ENCODE measurements at places on chromosomes 16 and 17.

DNA sequence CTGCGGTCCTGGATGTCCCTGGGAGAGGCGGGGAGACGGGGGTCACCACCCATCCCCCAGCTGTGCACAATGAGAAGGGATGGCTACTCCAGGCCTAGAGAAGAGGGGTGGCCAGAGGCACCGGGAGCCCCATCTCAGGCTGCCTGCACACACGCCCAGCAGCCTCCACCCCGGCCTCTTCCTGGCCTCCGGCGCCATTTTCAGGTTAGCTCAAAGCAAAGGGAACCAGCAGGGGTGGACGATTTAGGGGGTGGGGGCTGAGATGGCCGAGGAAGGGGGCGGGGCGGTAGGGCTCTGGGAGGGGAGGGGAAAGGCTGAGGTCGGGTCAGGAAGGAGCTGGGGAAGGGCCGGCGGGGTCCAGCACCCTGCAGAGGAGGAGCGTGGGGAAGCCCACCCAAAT is 42.8 kb downstream of the SRCIN1 start:
- no peak for DNase-seq

- no peak for DNase-seq
These were observed 149.2 kb downstream of the MAF start for GRCh38 chr16:79451196-79451816.

DNA sequence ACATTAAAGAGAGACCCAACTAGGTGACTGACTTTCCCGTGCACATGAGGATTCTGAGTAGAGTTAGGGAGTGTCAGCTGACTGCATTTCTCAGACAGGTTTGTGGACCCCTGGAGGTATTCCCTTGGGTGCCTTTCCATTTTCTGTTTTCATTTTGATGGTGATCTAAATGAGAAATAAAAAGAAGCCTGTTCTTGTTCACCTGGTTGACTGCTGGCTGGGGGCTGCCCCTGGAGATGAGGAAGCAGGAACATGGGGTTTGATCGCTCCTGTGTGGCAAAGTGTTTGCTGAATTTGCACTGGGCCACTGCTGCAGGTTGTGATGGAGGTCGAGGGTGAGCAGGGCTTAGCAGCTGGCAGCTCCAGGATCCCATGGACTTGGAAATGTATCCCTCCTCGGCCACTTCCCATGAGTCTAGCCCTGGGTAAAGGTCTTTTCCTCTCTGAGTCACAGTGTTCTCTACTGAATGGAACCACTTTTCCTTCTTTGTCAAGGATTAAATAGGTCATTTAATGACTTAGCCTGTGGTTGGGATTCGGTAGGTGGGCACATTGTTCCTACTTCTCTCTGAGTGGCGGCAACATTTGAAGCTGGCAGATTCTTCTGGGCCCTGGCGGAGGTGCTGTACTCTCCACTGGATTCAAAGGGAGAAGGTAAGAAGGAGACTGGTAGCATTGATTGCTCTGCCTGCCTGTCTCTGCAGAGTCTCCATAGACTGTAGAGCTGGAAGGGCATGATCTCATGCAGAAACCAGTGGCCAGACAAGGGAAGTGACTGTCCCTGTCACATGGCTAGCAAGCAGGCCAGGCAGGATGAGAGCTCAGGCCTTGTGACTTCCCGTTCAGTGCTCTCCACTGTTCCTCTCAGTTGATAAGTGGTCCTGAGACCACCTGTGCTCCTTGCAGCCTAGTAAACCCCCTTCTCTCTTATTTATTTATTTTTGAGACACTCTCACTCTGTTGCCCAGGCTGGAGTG is 17.9 kb downstream of the SNX29 start:
- DNase-seq, result no peak

- peak; percentile 11 for DNase-seq
These were observed 43.0 kb upstream of the TANGO6 start for GRCh38 chr16:68800257-68800875.

DNA sequence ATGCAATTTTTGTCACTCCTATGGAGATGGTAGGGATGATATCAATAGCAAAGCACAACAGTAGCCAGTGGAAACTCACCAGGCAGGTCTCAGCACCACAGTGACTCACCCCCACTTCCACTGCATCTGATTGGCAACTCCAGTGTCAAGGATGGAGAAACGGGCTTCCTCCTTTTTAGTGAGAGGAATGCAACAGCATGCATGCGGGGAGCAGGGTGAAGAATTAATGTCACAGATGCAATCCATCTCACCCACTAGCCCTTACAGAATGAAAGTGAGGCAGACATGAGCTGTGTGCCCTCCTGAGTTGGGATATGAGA is 467.0 kb upstream of the C16orf82 start:
- DNase-seq, result no peak

DNA sequence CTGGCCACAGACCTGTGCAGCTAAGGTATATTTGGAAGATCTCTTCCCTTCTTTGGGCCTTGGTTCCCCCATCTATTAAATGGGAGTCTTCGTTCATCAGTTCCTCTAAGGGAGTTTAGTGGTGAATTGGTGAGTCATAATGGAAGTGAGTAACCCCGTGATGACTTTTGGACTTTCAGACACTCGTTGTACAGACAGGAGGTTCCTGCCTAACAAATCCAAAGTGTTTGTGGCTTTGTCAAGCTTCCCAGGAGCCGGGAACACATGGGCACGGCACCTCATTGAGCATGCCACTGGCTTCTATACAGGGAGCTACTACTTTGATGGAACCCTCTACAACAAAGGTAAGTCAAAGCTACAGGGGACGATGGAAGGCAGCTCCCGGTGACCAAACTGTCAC is 40.4 kb downstream of the WSCD1 start:
- no peak for DNase-seq

- no peak for DNase-seq
These were observed 7.6 kb downstream of the UBALD2 start for GRCh38 chr17:76272541-76273444.

Measured in NCI-H1930 (cell line).